NCI-H1048 (cell line): ENCODE measurements at places on chromosomes 4 and X.

DNA sequence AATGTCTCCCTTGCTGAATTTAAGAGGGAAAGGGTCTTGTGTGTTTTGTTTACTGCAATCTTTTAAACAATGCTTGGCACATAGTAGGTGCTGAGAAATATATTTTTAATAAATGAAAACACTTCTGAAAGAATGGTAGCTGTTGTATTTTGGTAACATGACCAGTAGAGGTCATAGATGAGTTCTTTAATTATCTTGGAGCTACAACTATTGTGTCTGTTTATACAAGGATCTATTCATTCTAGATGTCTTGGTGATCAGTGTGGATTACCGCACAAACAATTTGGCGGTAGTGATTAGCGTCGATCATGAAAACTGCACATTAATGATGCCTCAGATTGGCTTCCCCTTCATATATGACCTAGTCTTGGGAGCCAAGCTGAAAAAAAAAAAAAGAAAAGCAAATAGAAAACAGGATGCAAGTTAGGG lies 21.4 kb upstream of the SCRG1 start:
- DNase-seq = no peak

DNA sequence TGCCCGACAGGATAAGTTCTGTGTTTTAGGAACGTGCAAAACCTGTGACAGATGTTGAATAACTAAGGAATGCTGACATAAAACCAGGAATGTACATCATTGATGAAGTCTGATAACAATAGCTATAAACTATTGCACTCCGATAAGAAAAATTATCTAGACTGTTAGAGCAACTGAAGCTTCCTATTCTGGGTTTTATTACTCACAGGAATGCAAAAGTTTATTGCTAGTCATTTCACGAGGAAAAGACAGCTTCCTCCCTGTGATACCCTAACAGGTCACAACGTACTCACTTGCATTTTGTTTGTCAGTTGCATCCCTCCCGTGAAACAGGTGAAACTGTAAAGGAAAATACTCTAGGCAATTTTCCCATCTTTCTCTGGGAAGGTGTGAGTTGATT lies 65.9 kb downstream of the CLDN22 start:
- DNase-seq = no peak

- DNase-seq = no peak
These were observed 53.3 kb upstream of the BMP2K start for GRCh38 chr4:78722878-78723277.

DNA sequence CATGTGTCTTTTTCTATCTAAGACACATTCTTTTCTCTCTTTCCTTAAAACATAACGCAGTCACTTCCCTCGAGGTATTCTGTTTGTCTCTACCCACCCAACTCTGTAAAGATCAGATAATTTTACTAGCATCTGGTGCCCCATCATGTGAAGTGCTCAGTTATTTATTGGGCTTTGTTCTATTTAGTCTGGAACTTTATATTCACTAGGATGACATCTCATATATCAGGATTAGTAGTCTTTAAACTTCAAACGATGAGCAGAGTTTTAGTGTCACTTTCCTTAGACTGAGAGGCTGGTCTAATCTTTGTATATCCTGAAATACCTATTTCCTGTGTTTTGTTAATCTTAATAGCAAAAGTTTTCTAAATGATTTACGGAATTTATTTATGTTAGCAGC lies 445.5 kb upstream of the NDST3 start:
- no peak for DNase-seq

- no peak for DNase-seq
These were observed 315.9 kb downstream of the LDB2 start for GRCh38 chr4:16582526-16582925.

GRCh38 chrX:149284616-149285015 lies 220.5 kb downstream of the IDS start:
- DNase-seq = no peak

DNA sequence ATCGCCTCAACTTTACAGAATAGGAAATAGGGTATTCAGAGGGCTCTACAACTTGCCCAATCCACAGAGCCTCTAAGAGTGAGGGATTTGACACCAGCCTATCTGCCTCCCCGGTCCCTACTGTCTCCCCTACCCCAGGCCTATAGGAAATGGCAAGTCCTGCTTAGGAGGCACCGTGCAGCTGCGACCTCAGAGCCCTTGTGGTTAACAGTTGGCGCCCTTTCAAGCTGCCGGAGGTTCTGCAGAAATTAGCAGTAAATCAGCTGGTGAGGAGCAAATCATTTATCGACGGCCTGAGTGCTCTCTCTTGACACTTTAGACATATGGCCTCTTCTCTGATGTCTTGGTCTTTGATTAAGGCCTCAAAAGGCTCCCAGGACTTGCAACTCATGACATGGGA lies 96.9 kb downstream of the CLNK start:
- DNase-seq = no peak

DNA sequence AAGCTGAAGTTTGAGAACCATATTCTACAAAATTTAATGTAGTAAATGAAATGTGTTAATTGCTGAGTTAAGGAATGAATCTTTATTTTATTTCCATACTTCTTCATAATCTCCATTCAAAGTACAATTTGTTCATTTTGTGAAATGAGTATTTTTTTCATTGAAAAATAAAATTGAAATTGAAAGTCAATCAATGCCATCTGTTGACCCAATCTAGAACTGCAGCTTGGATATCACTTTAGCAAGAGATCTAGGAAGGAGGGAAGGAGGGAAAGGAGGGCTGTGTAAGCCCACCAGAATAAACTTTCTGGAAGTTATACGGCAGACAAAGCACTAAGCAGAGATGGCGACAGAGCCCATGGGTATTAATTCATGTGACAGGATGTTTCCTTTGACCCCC lies 128.4 kb downstream of the ZMAT1 start:
- DNase-seq = no peak

GRCh38 chr4:175435381-175435783 lies 376.7 kb downstream of the GPM6A start:
- DNase-seq = no peak

GRCh38 chr4:85901500-85901899 lies 426.6 kb downstream of the ARHGAP24 start:
- DNase-seq = no peak

DNA sequence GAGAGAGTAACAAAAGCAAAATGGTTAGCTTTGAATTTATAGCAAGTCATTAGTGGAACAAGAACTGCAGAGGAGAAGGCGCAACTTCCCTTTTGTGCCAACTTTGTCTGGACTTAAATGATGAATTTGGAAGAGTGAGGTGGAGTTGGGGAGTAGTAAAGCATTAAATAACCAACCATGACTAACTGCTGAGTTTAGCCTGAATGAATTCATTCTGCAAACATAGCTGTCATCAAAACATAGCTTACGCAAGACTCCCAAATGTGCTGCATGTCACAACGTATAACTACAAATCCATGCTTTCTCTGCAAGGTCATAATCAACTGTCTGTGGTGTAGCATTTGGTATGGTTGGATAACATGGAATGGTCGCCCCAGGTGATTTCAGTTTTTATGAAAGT lies 75.9 kb upstream of the RPL34 start:
- DNase-seq = no peak

GRCh38 chr4:164847967-164848649 lies 28.9 kb upstream of the APELA start:
- no peak for DNase-seq

DNA sequence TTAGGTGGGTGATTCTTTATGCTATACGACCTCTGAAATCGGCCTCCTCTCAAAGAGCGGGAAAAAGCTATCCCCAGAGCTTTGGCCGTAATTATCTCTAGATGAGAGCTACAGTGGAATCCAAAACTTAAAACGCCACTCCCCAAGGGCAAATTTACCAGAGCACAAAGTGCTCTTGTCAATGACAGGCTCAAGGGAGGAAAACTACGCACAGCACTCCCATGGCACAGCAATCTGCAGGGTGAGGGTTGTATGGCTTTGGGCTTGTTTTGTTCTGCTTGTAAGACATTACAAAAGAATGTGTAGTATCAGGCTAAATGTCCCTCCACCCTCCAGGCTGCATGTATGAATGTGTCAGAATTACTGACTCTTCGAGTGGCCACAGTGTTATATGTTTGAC lies 44.0 kb downstream of the ARHGEF6 start:
- DNase-seq = no peak

DNA sequence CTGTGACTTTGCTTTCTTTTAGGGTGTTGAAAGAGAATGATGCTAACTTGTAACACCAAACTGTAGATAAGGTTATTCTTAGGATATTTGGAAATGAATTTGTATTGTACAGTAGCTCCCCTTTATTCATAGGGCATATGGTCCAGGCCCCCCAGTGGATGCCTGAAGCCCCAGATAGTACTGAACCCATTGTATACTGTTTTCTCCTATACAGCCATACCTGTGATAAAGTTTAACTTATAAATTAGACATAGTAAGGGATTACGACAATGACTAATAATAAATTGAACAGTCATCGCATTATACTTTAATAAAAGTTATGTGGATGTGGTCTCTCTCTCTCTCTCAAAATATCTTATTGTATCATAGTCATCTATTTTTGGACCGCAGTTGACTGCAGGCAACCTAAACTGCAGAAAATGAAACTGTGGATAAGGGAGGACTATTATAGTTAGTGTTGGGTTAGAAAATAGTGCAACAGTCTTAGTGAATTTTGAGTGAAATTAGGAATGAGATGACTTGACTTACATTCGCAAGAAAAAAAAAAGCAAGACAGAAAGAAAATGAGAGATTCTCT lies 105.1 kb downstream of the CLDN22 start:
- DNase-seq = no peak

DNA sequence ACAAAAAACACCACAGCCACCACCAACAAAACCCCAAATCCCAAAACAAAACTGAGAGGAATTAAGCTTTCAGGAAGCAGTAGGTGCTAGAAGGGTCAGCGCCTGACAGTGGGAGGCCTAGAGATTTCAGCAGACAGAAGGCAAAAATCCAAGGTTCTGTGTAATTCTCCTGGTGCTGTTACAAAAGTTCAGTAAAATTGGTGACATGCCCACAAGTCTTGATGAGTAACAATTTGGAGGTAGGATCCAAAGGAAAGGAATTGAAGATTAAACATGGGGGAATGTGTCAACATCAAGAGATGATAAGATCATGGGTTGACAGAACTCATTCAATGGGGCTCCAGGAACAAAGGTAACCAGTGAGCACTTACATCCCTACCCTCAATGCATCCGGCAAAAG lies 653.8 kb upstream of the CPEB2 start:
- DNase-seq = no peak

- no peak for DNase-seq
These were observed 25.1 kb downstream of the ADRA2C start for GRCh38 chr4:3791256-3791655.

DNA sequence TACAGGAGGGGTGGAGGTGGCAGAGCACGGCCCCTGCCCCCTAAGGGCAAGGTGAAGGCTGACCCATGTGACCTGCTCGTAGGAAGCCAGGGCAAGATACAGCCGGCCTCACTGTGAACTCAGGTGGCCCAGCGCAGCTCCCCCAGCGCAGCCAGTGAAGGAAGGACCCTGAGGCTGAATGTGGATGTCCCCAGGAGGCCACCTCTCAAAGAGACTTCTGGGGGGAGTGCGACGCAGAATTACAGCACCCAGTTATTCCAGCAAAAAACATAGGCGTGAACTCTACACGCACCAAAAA lies 52.6 kb downstream of the ZFYVE28 start:
- DNase-seq = no peak

GRCh38 chr4:86957215-86957614 lies 22.4 kb downstream of the AFF1 start:
- no peak for DNase-seq

- no peak for DNase-seq
These were observed 136.9 kb upstream of the VCX start for GRCh38 chrX:7706032-7706431.

- peak; percentile 5 for DNase-seq
These were observed 833.9 kb upstream of the PRKX start for GRCh38 chrX:4547213-4547836.

DNA sequence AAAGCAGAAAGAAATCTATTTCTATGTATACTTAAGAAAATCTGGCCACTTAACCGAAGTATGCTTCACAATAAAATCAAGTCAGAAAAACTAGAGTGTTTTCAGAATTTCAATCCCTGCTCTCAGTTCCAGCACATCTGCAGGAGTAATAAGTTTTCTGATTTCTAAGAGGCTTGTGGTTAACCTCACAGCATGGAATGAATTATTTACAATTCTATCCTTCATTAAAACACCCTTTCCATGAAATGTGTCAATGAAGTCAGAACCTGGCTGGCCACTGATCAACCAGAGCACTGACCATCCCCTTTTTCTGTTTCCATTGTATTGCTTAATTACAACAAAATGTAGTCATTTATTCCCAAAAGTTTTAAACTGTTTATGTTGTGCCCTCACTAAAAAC lies 781.4 kb upstream of the INTU start:
- no peak for DNase-seq

GRCh38 chr4:118968813-118969212 lies 80.2 kb downstream of the SYNPO2 start:
- no peak for DNase-seq

- no peak for DNase-seq
These were observed 62.1 kb downstream of the USO1 start for GRCh38 chr4:75786526-75786925.

DNA sequence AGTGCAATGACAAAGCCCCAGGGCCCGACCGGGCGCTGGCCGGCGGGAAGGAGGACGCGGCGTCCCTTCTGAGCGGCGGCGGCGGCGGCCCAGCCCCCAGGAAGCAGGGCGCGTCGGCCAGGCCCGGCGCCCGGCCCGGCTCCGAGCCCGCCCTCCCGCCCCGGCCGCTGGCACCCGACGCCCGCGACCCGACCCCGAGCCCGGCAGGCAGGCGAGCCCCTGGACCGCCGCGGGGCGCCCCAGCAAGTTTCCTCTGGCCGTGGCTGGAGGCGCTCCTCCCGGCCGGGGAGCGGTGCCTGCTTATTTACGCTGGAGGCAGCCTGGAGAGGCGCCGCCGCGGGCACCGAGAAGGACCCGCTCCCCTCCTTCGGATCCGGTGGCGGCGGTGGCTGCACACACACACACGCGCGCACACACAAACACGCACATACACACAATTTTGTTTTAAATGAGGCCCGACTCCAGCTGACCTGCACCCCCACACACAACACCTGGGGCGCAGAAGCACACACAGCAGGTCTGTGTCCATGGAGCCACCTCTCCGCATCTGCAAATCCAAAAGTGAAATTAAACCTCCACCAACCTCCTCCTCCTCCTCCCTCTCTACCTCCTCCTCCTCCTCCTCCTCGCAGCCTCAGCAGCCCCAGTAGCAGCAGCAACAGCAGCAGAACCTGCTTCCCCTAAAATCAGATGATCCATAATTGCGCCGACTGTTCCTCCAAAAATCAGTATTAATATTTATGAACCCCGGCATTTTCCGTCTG lies 669 bp downstream of the IRF2 start:
- DNase-seq = no peak

DNA sequence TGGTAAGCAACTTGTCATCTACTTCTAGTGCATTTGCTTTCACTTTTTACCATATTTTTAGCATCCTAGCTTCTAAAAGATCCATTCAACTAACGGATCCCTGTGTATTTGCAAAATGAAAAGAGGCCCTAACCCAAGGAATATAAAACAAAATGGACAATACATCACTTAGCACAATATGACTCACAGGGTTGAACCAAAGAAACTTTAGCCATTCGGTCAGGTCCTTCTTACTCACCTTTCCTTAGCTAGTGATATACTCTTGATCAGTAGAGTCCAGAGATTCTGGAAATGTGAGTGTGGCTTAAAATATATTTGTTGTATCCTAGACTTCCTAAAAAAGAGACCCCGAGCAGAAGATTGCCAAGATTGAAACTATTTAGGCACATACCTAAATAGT lies 19.5 kb downstream of the TMPRSS11E start:
- no peak for DNase-seq

GRCh38 chr4:42945874-42946273 lies 53.4 kb downstream of the GRXCR1 start:
- DNase-seq = no peak

- no peak for DNase-seq
These were observed 12.1 kb downstream of the KIT start for GRCh38 chr4:54669831-54670230.

GRCh38 chr4:145880355-145880960 lies 58.2 kb downstream of the ZNF827 start:
- DNase-seq = no peak
